ENCODE measurements at places on chromosomes 13 and 19. TPM values are rescaled to one million over a fixed set of nuclear protein-coding genes. Genes with fewer than 3 reads are reported as not detected.

The YJU2 gene
- total RNA-seq = 16.8 TPM

The PCP2 gene
- not detected for total RNA-seq

The BRD4 gene
- 15.6 TPM for total RNA-seq

The CEACAM21 gene
- not detected for total RNA-seq

The CADM4 gene
- total RNA-seq = not detected

The SIGLEC5 gene
- total RNA-seq = not detected

The LRRC63 gene
- total RNA-seq = not detected

The HSPB6 gene
- total RNA-seq = 0.29 TPM

The CEACAM20 gene
- total RNA-seq = not detected

The GARIN5A gene
- total RNA-seq = 0.23 TPM

The SLC6A16 gene
- total RNA-seq = 0.11 TPM
